ENCODE measurements at places on chromosomes 12 and 14.

DNA sequence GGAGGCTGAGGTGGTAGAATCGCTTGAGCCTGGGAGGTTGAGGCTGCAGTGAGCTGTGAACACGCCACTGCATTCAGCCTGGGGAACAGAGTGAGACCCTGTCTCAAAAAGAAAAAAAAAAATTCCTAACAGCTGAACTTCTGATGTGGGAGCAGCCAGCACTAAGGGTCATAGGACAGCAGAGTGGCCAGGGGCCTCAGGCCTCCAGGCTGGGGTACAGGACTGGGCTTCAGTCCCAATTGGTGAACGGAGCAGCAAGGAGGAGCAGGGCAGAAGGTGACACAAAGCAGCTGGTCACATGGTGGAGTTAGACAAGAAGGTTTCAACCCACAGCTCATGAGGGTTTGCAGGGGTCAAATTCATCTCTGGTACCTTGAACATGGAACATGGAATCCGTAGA, 40.8 kb upstream of the NRXN3 start:
- peak; percentile 79 for DNase-seq

DNA sequence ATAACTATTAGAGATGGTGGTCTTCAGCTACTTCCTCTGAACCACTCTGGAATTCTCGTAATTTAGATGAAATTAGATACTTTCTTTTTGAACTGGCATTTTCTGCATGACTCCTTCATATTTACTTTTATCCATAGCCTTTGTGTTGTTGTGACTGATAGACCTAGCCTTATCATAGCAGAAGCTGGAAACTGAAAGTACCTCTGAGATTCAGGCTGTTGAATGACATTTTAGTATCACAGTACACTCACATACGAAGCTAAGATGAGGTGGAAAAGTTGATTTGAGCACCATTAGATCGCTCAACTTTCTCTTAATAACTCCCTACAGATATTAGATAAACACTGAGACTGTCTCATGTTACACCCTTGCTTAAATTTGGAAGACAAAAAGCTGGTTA, 525.1 kb upstream of the FBXO33 start:
- DNase-seq = no peak

DNA sequence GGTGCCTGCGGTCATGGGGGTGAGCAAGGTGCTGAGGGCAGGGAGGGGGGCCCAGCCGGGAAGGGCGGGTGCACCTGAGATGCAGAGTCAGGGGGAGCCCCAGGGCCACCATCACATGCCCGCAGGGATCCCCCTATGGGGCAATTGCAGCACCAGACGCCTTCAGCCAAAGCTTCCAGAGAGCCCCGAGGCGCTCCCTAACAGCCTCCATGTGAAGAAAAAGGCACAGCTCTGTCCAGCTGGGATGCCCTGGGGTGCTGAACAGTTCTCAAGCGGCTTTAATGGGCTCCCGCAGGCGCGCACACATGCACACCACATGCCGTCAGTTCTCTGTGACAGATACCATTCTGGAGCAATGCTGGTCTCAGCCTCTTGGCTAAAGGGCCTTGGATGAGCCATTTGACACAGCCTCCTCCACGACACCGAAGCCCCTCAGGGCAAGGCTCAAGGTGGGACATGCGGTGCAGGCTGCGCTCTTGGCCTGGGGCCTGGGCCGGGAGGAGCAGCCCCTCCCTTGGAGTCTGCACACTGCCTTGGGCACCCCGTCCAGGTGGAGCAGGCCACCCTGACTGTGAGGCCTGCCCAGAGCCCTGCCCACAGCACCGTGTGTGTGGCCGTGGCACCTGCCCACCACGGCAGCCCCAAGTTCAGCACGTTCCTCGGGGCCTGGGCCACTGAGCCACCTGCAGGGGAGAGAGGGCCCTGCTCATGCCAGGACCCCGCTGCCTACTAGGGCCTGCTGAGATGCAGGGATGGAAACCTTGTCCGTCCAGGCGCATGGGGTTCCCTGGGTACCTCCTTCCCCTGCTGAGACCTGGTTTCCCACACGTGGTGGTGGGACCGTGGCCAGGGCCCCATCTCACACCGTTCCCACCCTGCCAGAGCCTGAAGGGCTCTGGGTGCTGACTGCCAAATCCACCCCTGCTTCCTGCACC, 7.7 kb downstream of the XRCC3 start:
- no peak for DNase-seq

GRCh38 chr12:63843254-63843720, 1.2 kb upstream of the SRGAP1 start:
- no peak for DNase-seq

DNA sequence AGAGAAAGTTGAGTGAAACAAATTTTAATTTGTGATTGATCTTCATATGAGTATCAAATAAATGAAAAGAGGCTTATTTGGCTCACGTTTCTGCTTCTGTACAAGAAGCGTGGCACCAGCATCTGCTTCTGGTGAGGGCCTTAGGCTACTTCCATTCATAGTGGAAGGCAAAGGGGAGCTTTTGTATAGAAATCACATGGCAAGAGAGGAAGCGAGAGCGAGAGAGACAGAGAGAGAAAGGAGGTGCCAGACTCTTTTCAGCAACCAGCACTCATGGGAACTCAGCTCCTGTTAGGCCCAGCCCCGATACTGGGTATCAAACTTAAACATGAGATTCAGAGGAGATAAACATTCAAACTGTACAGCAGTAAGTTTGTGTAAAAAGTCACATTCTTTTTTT, 121.4 kb downstream of the SYNE2 start:
- no peak for DNase-seq

GRCh38 chr12:65156366-65156841, 13.0 kb upstream of the LEMD3 start:
- no peak for DNase-seq

DNA sequence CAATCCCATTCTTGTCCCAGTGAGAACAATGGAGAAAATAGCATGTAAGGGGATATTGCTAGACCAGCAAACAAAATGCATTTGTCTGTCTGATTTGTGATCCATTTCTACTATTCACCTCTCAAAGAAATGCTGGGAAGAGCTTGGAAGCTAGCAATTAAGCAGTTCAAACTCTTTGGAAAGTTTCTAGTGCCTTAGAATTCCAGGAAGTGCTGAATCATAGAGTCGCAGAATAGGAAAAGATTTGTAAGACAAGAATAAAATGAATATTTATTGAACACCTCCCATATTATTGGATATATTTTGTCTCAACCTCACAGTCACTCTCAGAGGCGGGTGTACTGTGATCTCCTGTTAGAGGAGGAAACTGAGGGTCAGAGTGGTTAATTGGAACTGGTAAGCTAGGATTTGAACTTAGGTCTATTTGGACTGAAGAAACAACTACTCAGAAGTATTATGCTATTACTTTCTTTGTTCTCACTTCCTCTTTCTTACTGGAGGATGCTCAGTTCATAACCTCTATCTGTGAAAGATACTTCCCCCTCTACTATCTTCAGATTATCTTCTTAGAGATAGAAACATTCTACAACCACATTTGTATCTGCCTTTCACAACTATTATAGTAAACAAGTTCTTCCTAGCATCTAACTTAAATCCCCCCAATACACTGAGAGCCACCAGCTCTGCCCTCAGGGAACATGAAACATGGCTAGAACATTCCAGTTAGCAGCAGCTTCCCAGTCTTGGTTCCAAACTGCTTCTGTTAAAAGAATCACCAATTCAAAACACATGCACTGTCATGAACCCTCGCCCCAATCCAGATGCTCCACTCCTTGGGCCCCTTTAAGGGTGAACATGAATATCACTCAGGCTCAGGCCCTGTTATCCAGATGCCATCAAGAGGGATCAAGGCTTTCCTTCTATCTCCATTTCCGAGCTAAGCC, 64.2 kb downstream of the DRAM1 start:
- DNase-seq = no peak

DNA sequence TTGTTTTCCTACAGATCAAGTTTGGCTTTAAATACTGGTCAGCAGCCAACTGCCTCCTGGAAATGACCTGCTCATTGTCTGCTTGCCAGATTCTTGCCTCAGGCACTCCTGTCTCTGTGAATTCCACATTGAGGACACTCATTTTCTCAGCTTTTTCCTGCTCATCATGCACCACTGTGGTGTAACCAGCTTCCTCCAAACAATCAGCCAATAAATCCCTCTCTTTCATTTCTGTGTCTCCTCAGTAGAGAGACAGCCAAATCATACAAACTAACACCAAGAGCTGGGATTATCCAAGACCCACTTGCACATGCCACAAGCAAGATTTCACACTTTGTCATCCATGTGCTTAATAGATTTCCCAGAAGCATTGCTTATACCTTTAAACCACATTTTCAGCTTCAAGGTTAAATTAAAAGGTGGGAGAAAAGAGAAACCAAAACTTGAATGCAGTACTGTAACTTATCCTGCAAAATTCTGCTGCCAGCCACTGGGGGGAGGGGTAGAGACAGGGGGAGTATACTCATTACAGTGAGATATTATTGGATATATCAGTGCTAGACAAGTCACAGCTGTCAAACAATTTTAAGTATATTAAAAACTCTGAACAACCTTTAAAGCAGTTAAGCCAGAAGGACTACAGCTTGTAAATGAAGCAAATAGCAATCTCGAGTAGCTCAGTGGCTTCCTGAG, 105.0 kb downstream of the PPP2R5E start:
- no peak for DNase-seq

DNA sequence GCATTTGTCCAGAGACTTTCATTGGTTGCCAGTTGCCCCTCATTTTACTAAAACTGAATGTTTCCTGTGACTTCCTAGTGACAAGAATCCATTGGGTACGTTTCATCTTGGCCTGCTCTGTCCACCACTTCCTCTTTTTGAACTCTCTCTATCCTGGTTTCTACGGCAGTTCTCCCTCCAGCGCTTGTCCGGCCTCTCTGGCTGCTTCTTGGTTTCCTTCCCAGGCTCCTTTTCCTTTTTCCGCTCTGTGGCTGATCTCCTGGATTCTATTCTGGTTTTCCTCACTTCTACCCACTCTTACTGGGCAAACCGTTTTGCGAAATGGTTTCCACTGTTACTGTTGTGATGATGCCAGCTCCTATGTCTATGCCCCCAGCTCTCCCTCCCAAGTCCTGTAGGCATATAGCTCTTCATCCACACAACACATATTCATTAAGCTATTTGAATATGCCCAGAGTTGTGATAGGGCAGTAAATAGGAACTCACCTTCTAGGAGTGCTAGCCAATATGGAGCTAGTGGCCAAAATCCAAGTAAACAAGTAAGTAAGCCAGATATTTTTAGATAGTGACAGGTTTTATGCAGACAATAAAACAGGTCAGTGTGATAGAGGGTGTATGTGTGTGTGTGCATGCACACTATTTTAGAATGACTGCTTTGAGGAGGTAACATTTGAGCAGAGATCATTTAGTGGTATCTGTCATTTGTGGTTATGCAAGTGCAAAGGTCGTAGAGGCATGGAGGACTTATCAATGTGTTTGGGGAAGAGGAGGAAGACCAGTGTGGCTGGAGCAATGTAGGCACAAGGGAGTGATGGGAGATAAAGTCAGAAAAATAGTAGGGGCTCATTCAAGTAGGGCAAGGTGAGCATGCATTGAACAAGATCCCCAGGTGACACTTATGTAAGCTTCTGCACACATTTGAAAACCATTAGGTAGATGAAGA, 27.9 kb upstream of the CTDSP2 start:
- no peak for DNase-seq

DNA sequence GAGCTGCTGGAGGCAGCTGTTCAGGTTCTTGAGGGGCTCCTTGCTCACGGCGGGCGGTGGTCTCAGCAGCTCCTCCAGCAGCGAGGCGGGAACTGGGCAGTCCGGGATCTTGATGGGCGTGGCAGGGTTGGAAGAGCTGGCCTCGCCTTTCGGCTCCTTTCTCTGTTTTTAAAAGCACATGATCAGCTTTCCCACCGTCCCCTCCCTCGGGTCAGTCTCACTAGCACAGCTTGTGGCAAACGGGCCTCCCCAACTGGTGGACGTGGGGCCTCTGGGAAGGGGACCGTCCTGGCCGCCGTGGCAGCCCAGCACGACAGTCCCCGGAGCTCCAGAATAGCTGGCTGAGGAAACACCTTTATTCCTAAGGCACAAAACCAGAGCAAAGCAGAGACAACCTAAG, 12.5 kb upstream of the ANKLE2 start:
- DNase-seq = no peak

GRCh38 chr14:102928412-102929240, 6.2 kb downstream of the AMN start:
- DNase-seq = no peak

- no peak for DNase-seq
Measured at GRCh38 chr14:69637503-69638031, 26.2 kb downstream of the SUSD6 start.

DNA sequence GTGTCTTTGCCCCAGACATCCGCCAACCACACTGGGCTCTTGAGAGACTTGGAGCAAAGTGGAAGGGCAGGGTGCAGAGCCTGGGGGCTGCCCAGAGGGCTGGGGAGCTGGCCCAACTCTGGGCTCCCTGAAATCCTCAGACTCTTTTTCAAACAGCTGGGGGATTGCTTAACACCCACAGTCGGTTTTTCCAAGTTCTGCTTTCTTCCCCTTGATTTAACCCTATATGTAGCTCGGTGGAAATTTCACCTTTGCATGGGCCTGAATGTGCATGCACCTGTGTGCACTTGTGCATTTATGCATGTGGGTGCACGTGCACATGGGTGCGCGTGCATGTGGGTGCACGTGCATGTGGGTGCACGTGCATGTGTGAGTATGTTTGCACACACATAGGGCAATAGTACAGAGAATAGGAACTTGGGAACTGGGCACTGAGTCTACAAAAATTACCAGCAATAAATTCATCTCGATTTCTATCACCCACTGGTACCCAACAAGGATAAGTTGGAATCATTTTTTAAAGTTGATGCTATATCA, 52.3 kb upstream of the RFLNA start:
- no peak for DNase-seq

DNA sequence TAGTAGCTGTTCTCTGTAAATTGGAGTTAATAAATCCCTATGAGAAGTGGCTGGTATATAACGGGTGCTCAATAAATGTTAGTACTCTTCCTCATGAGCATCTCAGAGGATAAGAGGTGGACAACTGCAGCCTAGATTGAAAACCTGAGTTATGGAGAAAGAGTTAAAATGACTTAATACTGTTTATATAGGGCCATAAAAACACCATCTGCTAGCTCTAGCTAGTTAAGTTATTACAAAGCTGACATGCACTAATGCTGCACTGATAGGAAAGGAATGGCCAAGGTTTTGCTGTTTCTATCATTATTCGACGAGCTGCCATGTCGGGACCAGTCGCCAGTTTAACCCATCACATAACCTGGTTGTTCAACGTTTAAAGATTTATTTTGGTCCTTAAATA, 72.0 kb upstream of the SEL1L start:
- DNase-seq = no peak

DNA sequence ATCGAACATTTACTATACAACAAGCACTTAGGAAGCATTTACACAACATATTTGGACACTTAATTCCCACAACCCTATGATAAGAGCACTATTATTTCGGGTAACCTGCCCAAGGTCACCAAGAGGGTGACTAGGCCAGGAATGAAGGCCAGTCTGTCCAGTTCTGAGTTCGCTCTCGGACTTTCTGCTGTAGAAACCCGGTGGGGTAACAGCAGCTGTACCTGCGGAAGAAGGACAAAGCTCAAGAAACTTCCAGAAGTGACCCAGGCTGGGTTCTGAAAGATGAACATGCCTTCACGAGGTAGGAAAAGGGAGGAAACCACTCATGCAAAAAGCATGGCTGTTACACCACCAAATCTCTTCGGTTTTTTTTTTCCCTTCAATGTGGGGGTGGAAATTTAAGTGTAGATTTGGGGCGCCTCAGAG, 10.8 kb downstream of the PLA2G1B start:
- DNase-seq = no peak

Measured in vagina (tissue), 2 donors.